ENCODE measurements at places on chromosomes 7 and 10.
A peak's percentile ranks its signal among the peaks of the same experiment; 100 is the strongest.

DNA sequence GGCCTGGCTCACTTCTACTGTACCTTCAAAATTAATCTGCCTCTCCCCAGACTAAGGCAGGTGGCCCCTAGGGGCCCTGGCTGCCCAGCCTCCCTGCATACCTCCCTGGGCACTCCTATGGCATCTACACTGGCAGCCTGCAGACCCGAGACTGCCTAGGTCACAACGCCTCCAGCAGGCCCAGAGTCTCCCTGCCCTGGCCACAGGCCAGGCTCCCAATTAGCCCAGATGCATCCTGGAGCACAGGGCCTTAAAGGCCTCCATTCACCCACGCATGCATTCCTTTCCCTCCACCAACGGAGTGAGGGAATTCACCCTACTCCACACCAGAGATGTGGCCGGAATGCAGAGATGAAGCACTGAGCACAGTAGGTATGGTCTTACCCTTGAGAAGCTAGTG is 1.9 kb downstream of the CHAT start:
- no peak for DNase-seq

DNA sequence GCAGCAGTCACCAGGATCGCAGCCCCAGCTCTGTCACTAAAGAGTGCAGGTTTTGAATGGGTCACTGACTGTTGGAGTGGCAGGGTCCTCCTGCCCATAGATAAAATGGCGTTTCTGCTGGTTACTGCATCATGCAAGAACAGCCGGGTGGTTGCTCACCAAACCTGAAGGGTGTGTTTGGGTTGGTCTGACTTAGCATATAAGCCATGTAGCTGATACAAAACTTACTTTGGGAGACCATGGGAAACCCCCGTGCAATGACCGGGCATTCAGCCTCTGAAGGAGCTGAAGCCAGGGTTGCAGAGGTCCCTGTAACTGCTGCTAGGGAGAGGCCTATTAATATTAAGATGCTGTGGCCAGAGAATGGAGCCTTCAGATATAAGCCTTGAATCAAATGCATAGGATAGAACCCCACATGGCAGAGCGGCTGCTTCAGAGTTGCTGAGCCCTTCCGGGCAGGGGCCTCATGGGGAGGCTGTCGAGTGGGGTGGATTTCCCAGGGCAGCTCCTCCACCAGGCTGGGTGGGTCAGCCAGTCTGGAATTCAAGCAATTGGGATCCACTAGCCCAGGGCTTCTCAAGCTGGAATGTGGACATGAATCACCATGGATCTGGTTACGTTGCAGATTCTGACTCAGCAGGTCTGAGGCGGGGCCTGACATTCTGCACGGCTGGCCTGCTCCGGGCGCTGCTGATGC is 70.9 kb upstream of the CTBP2 start:
- no peak for DNase-seq

DNA sequence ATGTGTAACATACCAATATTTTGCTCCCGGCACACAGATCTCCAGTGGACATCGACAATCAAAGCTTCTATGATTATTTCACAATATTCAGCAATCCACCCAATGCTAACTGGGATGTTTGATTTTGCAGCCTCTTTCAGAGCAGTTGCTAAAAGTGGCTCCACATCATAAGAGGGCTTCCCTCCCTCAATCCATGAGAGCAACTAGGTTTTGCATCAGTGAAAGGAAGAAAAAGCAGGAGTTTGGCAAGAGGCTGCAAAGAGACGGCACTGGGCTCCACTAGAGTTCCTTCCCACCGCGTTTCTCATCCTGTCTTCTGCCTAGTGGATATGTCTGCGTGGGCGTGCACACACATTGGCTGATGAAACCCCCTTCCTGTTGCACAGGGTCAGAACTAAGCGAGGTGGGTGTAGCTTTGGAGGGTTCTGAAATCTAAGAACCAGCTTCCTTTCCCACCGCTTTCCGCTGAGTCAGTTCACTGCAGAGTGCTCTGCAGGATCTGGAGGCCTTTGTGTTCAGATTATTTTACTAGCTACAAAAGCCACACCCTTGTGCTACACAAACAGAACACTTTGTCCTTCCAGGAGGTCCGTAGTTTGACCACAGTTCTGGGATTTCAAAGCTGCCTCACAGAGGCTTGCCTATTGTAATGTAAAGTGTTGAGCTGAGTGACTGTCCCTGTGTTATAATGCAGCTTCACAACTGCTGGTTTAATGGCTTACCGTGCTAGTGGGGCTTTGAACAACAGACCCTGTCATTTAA is 28.1 kb downstream of the ARL4A start:
- no peak for DNase-seq

GRCh38 chr10:79394664-79395063 is 47.4 kb downstream of the PPIF start:
- DNase-seq, result no peak

- DNase-seq, result no peak
Measured at GRCh38 chr10:44934416-44935200, 23.5 kb downstream of the TMEM72 start.

- no peak for DNase-seq
Measured at GRCh38 chr7:26398756-26399509, 107.3 kb downstream of the SNX10 start.

- DNase-seq, result no peak
Measured at GRCh38 chr7:35254496-35255442, 869 bp upstream of the TBX20 start.

DNA sequence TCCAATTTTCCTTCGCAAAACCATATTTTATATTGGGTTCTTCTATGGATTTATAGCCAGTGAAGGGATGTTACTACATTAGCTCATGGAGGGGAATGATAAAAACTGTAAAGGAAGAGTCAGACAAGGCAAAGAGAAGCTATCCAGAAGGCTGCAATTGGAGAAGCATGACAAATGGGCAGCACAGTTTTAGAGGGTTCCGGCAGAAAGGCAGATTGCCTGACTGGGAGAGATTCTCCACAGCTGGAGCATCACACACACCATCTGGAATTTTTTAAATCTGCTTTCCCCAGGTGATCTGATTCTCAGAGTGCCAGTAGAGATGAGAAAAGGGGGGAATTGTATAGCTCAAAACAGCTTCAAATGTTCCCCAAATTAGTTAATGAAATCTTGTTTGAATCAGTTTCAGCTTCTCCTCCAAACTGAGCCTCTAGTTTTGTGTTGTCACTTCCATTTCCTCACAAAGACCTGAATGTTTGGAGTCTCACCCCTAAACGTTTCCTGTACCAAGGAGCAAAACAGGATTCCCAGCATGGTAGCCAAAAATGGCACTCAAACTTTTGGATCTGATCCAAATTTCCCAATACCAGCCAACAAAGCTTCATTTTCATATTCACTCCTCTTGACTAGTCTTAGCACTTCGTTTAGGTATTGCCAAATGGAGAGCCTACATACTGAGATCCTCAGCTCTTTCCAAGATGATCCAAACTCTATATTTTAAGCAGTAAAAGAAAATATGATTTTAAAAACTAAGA is 177.5 kb downstream of the HPSE2 start:
- peak; percentile 50 for DNase-seq

DNA sequence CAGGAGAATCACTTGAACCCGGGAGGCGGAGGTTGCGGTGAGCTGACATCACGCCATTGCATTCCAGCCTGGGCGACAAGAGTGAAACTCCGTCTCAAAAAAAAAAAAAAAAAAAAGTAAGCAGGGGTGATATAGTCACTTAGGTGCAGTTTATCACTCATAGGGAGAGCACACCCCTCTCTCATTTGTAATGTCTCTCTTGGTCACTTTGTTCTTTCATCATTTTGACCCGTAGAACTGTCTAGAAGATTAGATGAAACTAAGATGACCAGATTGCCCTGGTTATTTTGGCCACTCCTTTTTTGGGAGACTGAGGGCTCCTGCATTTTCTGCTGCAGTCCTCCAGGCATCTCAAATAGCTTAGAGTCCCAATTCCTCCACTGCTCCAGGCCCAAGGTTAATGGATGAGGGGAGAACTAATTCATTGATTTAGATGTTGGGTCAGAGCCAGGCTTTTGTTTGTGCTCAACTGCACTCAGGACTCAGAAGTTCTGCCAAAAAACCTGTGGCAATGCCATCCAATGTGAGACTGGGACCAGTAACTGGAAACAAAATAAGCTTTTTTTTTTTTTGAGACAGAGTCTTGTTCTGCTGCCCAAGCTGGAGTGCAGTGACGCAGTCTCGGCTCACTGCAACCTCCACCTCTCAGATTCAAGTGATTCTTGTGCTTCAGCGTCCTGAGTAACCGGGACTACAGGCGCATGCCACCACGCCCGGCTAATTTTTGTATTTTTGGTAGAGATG is 50.0 kb upstream of the CAMK1D start:
- DNase-seq, result no peak

GRCh38 chr10:90394311-90394710 is 463.5 kb downstream of the HTR7 start:
- no peak for DNase-seq

GRCh38 chr10:46074196-46074946 is 28.3 kb upstream of the MSMB start:
- DNase-seq, result no peak

- DNase-seq, result peak; percentile 69
Measured at GRCh38 chr10:97321032-97321803, 2.1 kb downstream of the FRAT1 start.

DNA sequence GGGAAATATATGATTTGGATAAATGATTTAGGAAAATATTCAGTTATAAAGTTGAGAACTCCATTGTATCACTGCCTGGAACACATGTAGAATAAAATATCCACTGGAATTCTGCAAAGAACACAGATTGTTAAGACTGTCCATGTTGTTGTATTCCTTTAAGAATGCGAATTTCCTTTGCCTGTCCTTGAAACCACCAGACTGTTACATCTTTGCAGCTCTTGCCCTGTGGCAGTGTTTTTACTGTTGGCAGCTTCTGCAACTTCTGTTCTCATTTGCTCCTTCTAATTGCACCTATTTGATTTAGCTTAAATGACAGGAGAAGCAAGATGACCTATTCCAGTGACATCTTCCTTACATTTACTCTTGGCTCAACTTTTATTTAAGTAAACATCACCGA is 39.7 kb downstream of the MALSU1 start:
- DNase-seq, result no peak

- DNase-seq, result no peak
Measured at GRCh38 chr7:115340828-115341227, 418.9 kb downstream of the MDFIC start.

DNA sequence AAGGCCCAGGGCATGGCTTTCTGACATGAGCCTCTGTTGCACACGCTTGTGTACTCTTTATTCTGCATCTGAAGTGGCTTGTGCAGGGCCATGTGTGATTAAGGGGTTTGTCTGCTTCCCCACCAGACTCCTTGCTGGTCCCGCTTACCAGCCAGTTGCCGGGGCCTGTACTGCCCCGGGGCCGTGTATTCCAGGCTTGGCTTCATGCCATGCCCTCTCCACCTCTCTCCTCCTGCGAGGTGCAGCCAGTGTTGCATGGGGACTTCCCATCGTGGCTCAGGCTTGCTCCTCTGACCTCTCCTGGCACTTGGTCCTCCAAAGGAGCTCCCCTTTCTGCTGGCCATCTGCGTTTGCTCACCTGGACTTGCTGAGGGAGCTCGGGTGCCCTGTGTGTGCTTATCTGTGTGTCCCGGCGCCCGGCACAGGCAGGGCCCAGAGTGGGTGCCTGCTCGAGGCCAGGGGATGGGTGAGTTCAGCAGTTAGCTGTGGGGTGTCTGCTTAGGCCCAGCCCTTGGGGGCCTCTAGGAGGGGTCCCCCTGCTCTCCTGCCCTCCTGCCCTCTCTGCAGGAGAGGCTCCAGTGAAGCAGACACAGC is 11.0 kb upstream of the C10orf143 start:
- no peak for DNase-seq

DNA sequence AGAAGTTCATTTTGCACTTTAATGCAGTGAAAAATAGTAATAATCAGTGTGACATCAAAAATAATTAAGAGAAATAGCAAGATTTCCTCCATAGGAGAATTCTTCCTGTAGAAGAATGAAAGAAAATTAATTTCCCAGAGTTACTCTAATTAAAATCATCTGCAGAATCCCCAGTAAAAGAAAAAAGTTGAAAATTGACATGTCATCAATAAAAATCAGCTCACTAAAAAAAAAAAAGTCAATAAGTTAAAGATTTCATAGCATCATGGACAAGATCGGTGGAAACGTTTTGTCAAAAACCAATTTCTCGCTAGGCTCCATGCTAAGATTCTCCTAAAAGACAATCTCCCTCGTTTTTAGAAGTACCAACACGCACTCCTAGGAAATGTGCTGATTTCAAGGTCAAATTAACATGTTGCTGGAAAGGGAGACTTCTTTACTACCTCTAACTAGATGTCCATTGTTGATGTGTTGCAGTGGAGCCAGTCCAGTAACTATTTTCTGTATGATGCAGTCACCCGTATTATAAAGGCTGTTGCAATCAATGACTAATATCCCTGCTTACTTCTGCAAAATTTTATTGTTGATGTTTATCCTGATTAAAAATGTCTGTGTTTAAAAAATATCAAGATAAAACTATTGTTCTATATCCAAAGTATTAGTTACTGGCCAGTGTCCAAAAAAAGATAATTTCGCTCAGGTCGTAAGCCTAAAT is 591.9 kb upstream of the MGMT start:
- no peak for DNase-seq

DNA sequence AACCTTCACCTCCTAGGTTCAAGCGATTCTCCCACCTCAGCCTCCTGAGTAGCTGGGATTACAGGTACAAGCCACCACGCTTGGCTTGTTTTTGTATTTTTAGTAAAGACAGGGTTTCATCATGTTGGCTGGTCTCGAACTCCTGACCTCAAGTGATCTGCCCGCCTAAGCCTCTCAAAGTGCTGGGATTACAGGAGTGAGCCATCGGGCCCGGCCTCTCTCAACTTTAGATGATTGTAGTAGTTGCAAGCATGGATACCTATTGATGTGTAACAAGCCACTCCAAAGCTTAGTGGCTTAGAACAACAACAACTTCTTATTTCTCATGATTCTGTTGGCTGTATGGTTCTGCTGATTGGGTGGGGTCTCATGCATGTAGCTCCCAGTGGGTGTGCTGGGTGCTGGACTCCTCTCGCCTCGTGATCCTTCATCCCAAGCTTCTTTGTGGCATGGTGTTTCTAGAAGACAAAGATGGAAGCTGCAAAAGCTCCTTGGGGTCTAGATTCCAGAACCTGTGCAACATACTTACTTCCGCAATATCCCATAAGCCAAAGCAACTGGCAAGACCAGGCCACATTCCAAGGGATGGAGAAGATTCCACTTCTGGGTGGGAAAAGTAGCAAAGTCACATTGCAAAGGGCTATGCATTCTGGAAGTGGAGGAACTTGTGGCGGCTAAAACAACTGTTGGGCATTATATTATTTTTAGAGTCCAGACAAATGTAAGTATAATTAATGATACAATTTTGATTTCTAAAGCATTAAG is 37.9 kb downstream of the SKIDA1 start:
- no peak for DNase-seq

- no peak for DNase-seq
Measured at GRCh38 chr7:86776136-86776535, 132.4 kb downstream of the GRM3 start.

Data from NCI-H524 (cell line).